ENCODE measurements at places on chromosomes 6 and 20.
A peak's percentile ranks its signal among the peaks of the same experiment; 100 is the strongest.

GRCh38 chr6:86888301-86888700 is 49.0 kb upstream of the HTR1E start:
- no peak for DNase-seq

- no peak for DNase-seq
Observed at GRCh38 chr6:127177030-127177922, 58.8 kb downstream of the RSPO3 start.

- DNase-seq, result no peak
Observed at GRCh38 chr6:166987930-166988329, 11.3 kb upstream of the CEP43 start.

DNA sequence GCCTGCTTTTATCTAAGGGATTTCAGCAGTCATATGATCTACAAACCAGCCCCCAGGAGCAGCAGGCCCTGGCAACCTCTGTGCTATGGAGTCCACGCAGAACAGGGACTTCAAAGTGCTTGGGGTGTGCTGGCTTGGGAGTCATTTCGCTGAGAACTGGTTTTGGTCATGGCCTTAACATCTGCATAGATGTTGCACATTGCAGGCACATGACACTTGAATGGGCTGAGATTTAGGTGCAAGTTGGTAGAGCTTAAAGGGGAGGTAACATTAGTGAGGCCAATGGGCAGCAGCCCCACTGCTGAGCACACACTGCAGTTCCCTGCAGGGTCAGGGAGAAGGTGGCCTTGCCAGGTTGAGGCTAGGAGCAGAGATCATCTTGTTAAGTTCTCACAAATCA is 43.6 kb downstream of the RREB1 start:
- no peak for DNase-seq

- no peak for DNase-seq
Observed at GRCh38 chr20:4568361-4568959, 153.2 kb upstream of the PRND start.

DNA sequence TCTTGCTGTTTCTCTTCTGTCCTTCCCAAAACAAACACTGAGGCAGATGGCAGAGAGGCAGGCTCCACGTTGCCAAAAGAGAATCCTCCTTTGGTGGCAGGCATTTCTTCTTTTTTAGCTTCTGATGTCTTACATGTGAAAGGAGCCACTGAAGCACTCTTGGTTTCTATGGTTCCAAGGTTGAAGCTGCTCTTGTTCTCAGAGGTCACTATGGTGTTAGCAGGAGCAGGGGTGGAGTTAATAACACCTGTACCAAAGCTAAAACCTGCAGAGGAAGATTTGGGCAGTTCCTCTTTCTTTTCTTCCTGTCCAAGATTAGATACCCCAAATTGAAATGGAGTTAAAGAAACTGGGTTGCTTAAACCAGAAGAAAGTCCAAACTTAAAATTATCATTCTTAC is 28.8 kb downstream of the FAM8A1 start:
- no peak for DNase-seq

DNA sequence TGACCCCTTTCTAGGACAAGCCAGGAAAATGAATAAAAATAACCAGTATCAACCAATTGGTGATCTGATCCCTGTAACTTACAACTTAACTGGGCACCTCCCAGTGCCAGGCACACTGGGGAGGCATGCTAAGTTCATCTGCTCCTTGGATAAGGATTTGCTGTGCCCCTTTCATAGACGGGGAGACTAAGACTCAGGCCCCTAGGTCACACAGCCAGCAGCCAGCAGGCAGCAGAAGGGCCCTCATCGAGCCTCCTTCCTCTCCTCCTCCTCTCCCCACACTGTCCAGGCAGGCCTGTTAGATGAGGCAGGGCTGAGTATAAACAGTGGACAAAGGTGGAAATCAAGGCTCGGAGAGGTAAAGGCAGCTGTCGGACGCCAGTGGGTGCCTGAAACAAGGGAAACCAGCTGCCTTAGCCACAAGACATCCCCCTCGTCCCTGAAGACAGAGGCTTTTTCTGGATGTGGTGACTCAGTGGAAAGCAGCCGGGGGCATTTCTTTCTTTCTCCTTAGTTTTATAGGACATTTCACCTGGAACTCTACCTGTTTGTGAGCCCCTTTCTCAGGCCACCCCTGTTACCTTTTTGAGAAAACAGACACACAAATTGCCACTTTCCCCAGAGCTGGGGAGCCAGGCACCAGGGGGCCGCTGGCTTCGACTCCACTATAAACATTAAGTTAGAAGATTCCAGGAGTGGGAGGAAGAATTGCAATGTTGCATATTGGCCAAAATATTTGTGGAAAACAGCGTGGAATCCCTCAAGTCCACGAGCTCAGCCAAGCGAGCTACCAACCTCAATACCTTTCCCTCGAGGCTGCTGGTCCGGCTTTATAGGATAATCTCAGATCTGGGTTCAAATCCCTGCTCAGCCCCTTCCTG is 166.0 kb downstream of the PREX1 start:
- DNase-seq, result no peak

GRCh38 chr6:70059039-70059719 is 192.8 kb downstream of the COL19A1 start:
- no peak for DNase-seq

DNA sequence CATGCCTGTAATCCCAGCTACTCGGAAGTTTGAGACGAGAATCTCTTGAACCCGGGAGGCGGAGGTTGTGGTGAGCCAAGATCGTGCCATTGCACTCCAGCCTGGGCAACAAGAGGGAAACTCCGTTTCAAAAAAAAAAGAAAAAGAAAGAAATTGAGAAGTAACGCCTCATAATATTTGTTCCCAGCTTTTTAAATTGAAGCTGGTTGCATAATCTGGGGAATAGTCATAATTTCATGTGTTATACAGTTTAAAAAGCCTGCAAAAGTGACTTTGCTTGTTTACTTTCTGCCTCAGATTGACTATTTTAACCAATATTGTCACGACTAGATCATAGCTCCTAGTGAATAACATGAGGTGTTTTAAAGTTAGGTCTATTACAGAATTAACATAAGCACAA is 7.2 kb downstream of the FAM217B start:
- no peak for DNase-seq

GRCh38 chr20:4006640-4007039 is 8.7 kb downstream of the RNF24 start:
- DNase-seq, result no peak

- no peak for DNase-seq
Observed at GRCh38 chr6:54037277-54037779, 73.9 kb upstream of the MLIP start.

DNA sequence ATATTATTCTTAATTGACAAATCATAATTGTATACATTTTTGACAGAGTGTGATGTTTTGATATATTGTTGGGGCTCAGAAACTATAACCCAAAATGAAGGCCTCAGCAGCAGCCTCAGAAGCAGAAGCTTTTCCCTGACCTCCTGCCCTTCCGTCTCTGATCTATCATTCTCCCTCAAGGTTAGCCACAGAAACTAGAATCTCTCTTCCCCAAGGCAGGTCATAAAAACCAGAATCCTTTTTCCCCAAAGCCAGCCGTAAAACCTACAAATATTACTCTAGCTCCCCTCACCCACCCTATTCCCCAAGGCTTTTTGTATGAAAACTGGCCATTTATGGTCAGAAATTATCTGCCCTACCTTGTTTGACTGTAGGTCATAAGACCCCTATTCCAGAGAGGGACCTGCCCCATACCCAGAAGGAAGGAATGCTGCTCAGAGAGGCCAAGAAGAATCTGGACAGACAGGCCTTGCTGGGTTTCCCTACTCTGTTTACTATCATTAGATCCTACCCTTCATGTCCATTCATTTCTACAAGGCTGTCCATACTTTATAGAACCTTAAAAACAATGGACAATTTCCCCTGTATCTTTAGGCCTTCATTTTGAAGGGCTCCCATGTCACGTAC is 14.5 kb downstream of the OR2B2 start:
- DNase-seq, result no peak

GRCh38 chr20:15200147-15200565 is 862.7 kb upstream of the FLRT3 start:
- no peak for DNase-seq

DNA sequence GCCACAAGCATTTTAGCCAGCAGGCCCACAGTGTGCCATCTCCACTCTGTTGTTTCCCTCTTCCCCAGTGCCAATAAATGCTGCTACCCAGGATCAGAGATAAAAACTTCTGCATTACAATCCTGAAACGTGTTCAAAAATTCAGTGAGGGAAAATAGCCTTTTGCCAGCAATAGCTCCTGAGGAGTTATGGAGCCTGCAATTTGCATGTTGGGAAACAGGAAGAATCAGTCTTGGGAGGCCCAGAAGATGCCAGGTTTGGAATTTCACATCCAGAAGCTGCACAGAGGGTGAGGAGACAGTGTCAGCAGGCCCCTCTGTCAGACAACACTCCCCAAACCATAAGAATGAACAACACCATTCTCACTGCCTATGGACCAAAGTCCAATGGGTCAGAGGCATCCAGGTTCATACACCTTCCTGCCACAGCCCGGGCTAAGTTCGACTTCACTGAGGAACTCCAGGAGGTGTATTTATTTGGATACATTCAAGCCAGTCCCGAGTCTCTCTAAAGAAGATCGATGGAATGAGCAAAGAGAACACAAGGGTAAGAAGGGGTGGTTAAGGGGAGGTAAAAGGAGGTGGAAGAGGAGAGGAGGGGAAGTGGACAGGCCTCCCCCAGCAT is 20.8 kb downstream of the RRBP1 start:
- DNase-seq, result no peak

GRCh38 chr20:51624157-51624731 is 81.7 kb upstream of the NFATC2 start:
- DNase-seq, result peak; percentile 56

DNA sequence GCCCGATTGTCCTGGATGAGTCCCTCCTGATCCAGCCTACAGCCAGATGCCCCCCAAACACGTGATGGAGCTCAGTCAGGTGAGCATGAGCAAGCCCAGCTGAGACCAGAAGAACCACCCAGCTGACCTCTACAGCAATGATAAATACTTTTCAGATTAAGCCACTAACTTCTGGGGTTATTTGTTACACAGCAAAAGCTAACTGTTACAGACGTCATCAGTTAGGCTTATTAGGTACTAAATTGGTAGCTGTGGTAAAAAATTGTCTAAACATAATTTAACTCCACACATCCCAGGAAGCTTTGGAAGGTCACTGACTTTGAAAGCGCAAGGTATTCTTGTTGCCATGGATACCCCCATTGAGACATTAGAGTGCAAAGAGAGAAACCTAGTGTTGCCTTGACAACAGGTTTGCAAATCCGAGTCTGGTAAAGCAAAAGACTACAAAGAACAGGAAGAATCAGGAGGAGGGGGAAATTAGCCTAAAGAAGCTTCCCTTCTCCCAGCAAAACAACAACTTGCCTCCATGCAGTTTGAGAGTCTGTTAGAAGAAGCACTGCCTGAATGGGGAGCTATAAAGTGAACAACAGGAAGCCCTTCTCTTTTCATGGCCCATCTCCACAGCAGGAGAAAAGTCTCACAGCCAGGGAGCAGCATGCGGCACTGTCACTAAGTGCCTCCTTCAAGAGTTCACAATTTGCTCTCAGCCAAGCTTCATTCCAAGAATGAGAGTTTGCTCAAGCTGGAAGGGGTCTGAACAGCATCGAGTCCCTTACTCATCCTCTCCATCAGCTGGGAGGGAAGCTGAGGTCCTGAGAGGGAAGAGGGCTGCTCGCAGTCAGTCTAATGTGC is 41.7 kb upstream of the ZNF831 start:
- DNase-seq, result peak; percentile 5

GRCh38 chr6:43773050-43773979 is 3.3 kb downstream of the VEGFA start:
- DNase-seq, result peak; percentile 43

DNA sequence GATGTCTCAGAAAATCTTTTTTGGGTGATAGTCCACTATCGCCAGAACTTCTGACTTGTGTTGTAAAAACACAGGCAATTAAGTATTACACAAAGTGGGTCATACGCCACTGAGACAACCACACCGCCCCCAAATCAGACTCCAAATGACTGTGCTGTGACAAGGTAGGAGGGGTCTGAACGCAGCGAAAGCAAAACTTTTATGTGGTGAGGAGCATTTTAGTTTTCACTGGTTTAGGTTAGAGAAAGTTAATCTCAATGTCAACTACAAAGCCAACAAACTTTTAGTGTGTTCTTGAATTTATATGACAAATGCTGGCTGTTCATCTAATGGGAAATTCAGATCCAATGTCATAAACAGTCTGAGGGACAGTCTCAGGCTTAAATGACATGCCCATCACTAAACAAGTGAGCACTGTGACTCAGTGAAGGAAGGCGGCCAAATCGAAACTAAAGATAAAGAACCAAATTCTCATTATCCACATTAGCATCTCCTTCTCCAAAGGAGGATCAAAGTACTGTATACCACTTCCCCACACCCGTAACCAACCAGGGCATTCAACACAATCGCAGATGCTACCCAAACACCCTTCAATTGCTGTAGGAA is 186.7 kb downstream of the GJA10 start:
- DNase-seq, result peak; percentile 80
